Stimulated activated CD8-positive, alpha-beta memory T cell treated with anti-CD3 and anti-CD28 coated beads, Interleukin-7, amount 100 ng/mL, for 1 hour (primary cell): ENCODE measurements at places on chromosomes 4 and X.

GRCh38 chr4:34281826-34282225 is 1962.5 kb downstream of the ARAP2 start:
- DNase-seq = no peak

- no peak for DNase-seq
Measured at GRCh38 chr4:11487139-11487538, 58.4 kb upstream of the HS3ST1 start.

DNA sequence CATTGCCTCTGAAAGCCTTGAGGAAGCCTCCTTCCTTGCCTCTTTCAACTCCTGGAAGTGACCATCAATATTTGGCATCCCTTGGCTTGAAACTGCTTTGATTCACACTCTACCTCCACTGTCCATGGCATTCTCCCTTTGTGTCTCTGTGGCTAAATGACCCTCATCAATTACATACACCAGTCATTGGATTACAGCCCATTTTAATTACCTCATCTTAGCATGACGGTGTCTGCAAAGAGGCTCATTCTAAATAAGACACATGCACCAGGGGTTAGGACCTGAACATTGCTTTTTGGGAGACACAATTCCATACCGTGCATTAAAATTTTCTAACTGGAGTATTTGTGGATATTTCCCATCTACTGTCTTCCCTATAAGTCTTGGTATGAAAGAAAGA is 60.7 kb upstream of the FAM9A start:
- DNase-seq = no peak

- DNase-seq = no peak
Measured at GRCh38 chrX:115364670-115365069, 75.2 kb downstream of the LUZP4 start.

- no peak for DNase-seq
Measured at GRCh38 chr4:8838296-8838960, 33.2 kb downstream of the HMX1 start.
